GM23248 (cell line): ENCODE measurements at places on chromosomes 3 and 15. TPM values are rescaled to one million over a fixed set of nuclear protein-coding genes. Genes with fewer than 3 reads are reported as not detected.

GOLGA8T gene
- total RNA-seq, result not detected in 2 replicates

TNIK gene
- total RNA-seq, result 1.0 and 2.3 TPM in 2 replicates

SH3GL3 gene
- not detected in 2 replicates for total RNA-seq

DNA sequence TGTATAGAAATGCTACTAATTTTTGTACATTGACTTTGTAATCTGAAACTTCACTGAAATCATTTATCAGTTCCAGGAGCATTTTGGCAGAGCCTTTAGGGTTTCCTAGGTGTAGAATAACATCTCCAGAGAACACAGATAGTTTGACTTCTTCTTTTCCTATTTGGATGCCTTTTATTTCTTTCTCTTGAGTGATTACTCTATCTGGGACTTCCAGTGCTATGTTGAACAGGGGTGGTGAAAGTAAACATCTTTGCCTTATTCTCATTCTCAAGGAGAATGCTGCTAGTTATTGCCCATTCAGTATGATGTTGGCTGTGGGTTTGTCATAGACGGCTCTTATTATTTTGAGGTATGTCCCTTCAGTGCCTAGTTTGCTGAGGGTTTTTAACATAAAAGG lies 697.9 kb upstream of the ROBO1 start:
- H3K4me1 ChIP-seq, result no peaks in the 10 kb centered on the region
- H3K36me3 ChIP-seq, result no peaks in the 10 kb centered on the region
- DNase-seq, result no peak
- H3K4me3 ChIP-seq, result no peak overlapping the region
- H3K27me3 ChIP-seq, result no peaks in the 10 kb centered on the region

DNA sequence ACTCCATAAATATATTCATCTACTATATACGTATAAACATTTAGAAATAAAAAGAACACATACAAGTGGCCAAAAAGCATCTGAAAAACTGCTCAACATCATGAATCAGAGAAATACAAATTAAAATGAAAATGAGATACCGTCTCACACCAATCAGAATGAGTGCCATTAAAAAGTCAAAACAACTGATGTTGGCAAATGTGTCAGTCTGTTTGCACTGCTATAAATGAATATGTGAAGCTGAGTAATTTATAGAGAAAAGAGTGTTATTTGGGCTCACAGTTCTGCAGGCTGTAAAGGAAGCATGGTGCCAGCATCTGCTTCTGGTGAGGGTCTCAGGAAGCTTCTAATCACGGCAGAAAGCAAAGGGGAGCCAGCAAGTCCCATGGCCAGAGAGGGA lies 620.3 kb upstream of the CCDC54 start:
- H3K36me3 ChIP-seq, result 0 out of 2 replicates have a peak, but pooled peaks cover 6% of the 10 kb centered on the region
- no peak overlapping the region for H3K27ac ChIP-seq
- no peak overlapping the region for H3K4me3 ChIP-seq
- H3K4me1 ChIP-seq, result peaks cover 14% of the 10 kb centered on the region

- no peak overlapping the region for H3K27ac ChIP-seq
- no peak for DNase-seq
- H3K27me3 ChIP-seq, result no peaks in the 10 kb centered on the region
- H3K4me3 ChIP-seq, result no peak overlapping the region
- no peaks in the 10 kb centered on the region for H3K36me3 ChIP-seq
- peaks cover 14% of the 10 kb centered on the region for H3K4me1 ChIP-seq
These were observed 43.0 kb upstream of the SEC13 start for GRCh38 chr3:10363935-10364334.

- no peaks in the 10 kb centered on the region for H3K27me3 ChIP-seq
- DNase-seq, result no peak
- 0 out of 2 replicates have a peak, but pooled peaks cover 6% of the 10 kb centered on the region for H3K4me1 ChIP-seq
- H3K36me3 ChIP-seq, result no peaks in the 10 kb centered on the region
These were observed 163.8 kb upstream of the MBNL1 start for GRCh38 chr3:152104847-152105415.

- H3K4me1 ChIP-seq, result peaks cover 14% of the 10 kb centered on the region
- H3K27ac ChIP-seq, result no peak overlapping the region
- no peaks in the 10 kb centered on the region for H3K27me3 ChIP-seq
These were observed 4.3 kb upstream of the STRA6 start for GRCh38 chr15:74206801-74207281.

- H3K4me1 ChIP-seq, result peaks cover 8% of the 10 kb centered on the region; the same call in 1 of the 2 replicates
- H3K36me3 ChIP-seq, result no peaks in the 10 kb centered on the region
- DNase-seq, result peak; percentile 75
- no peak overlapping the region for H3K4me3 ChIP-seq
- no peaks in the 10 kb centered on the region for H3K27me3 ChIP-seq
These were observed 51.0 kb upstream of the EIF1B start for GRCh38 chr3:40258555-40258954.

- 0 out of 2 replicates have a peak, but pooled peaks cover 4% of the 10 kb centered on the region for H3K4me1 ChIP-seq
- no peak overlapping the region for H3K27ac ChIP-seq
- H3K4me3 ChIP-seq, result no peak overlapping the region
- H3K27me3 ChIP-seq, result no peaks in the 10 kb centered on the region
These were observed 86.1 kb downstream of the GALK2 start for GRCh38 chr15:49255966-49256759.

- DNase-seq, result no peak
- no peak overlapping the region for H3K27ac ChIP-seq
- no peak overlapping the region for H3K4me3 ChIP-seq
- no peaks in the 10 kb centered on the region for H3K4me1 ChIP-seq
- H3K27me3 ChIP-seq, result peaks cover 4% of the 10 kb centered on the region; the same call in 1 of the 2 replicates
These were observed 30.7 kb downstream of the IDH3A start for GRCh38 chr15:78179906-78180305.

DNA sequence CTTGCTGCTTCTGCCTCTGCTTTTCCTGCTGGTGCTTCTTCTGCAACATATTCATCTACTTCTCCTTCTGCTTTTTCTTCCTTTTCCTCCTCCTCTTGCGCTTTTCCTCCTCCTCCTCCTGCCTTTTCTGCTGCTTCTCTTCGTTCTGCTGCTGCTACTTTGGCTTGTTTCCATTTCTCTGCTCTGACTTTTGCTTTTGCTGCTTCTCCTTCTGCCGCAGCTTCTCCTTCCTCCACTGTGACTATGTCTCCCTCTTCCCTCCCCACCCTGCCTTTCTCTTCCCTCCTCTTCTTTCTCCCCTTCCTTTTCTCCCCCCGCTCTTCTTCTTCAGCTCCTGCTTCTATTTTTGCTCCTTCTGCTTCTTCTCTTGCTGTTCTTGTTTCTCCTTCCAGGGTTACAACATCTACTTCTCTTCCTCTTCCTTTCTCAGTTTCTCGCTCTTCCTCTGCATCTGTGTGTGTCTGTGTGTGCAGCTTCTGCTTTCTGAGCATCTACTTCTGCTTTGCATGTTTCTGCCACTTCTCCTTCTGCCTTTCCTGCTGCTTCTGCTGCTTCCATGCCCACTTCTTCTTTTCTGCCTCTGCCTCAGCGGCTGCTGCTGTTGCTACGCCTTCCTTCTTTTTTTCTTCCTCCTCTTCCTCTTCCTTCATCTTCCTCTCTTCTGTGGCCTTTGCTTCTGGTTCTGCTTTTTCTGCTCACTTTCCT lies 51.4 kb downstream of the FAM43A start:
- DNase-seq, result no peak
- no peaks in the 10 kb centered on the region for H3K36me3 ChIP-seq
- no peaks in the 10 kb centered on the region; the same call in 1 of the 2 replicates for H3K27me3 ChIP-seq
- no peak overlapping the region for H3K27ac ChIP-seq
- H3K4me1 ChIP-seq, result peaks cover 10% of the 10 kb centered on the region; the same call in 1 of the 2 replicates

DNA sequence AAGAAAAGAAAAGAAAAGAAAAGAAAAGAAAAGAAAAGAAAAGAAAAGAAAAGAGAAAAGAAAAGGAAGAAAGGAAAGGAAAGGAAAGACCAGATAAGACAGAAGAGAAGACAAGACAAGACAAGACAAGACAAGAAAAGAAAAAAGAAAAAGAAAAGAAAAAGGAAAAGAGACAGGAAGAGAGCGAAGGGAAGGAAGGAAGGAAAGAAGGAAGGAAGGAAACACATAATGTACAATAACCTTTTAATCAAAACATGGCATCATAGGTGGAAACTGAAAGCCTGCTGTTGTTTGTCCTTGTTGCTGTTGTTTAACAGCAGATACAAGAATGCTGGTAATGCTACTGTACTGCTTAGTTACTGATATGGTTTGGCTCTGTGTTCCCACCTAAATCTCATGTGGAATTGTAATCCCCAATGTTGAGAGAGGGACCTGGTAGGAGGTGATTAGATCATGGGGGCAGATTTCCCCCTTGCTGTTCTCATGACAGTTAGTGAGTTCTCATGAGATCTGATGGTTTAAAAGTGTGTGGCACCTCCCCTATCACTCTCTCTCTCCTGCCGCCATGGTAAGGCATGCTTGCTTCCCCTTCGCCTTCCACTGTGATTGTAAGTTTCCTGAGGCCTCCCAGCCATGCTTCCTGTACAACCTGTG lies 67.3 kb downstream of the MCF2L2 start:
- H3K4me1 ChIP-seq, result no peaks in the 10 kb centered on the region
- H3K36me3 ChIP-seq, result no peaks in the 10 kb centered on the region
- H3K27me3 ChIP-seq, result no peaks in the 10 kb centered on the region
- no peak overlapping the region for H3K27ac ChIP-seq

GRCh38 chr15:82829234-82829633 lies 19.8 kb downstream of the WHAMM start:
- H3K36me3 ChIP-seq, result peaks cover 69% of the 10 kb centered on the region
- no peak overlapping the region for H3K4me3 ChIP-seq
- H3K27me3 ChIP-seq, result no peaks in the 10 kb centered on the region
- no peak for DNase-seq

DNA sequence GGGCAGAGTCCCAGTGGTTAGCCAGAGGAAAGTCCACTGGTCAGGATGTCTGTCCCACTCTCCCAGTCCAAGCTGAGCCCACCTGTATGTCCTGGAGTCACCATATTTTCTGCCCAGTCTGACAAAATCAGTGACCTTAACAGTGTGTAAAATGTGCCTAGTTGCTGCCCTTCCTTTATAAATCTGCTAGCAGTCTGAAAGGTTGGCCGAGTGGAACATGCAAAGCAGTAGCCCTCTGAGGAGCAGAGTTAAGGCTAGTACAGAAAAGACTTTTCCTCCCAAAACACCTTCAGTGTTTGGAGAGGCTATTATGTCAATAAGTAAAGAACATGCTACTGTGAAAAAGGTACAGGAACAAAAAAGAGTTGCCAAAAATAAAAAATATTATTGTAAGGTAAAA lies 15.3 kb downstream of the TTC21A start:
- no peak overlapping the region for H3K4me3 ChIP-seq
- no peak for DNase-seq
- H3K27ac ChIP-seq, result no peak overlapping the region
- no peaks in the 10 kb centered on the region for H3K36me3 ChIP-seq
- peaks cover 8% of the 10 kb centered on the region for H3K4me1 ChIP-seq
- H3K27me3 ChIP-seq, result no peaks in the 10 kb centered on the region

DNA sequence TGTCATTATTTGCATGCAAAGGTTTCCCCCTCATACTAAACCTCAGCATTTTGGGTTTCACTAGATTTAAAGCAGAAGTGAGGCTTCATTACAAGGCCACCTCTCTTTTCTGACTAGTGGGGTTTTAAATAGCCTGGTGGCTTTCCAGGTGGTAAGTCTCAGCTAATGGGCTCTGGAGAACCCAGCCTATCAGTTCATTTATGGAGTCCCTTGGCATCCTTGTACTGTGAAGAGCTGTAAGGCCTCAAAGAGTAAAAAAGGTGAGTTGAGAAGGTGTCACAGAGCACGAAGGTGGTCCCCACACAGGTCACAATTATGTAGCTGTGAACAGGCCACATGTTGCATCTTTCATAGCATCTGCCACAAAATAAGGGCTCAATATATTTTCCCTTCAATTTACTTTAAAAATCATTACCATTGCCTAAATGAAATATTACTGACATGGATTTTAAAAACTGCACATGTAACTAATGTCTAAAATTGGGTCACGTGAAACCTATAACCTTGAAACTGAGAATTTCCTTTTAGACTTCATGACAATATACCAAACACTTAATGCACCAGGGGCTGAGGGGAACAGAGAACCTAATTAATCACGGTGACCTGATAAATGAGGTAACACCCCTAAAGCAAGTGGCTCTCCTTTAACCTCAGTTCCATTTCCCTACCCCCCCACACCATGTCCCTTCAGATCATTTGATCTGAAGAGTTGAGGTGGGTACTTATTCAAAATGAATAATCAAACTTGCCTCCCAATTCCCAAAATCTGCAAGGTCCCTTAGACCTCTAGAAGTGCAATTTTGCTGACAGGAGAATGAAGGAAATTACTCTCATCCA lies 1.3 kb downstream of the NGLY1 start:
- peaks cover 11% of the 10 kb centered on the region; the same call in 1 of the 2 replicates for H3K36me3 ChIP-seq
- DNase-seq, result no peak
- peak overlapping the region; percentile 89 for H3K4me3 ChIP-seq
- H3K27ac ChIP-seq, result peak overlapping the region; percentile 59
- H3K27me3 ChIP-seq, result no peaks in the 10 kb centered on the region

- H3K36me3 ChIP-seq, result no peaks in the 10 kb centered on the region
- DNase-seq, result no peak
- no peaks in the 10 kb centered on the region for H3K4me1 ChIP-seq
- no peak overlapping the region for H3K4me3 ChIP-seq
These were observed 79.9 kb upstream of the CADPS start for GRCh38 chr3:62955126-62955525.

DNA sequence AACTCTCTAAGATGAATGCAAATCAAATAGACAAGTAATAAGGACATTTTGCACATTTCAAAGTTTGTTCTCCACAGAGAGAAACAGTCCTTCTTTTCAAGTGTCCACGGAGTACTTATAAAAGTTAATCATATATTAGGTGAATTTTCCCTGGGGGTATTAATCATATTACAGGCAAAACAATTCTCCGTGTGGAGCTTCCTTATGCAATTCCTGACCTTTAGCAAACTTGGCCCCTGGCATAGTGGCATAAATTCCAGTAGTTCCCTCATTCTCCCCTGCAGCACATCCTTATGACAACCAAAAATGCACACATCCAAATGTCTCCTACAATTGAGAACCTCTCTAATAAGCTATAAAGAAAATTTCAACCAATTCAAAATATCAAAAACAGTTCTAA lies 34.4 kb downstream of the FSIP1 start:
- no peaks in the 10 kb centered on the region for H3K36me3 ChIP-seq
- H3K27me3 ChIP-seq, result no peaks in the 10 kb centered on the region
- H3K27ac ChIP-seq, result peak overlapping the region; percentile 62
- H3K4me1 ChIP-seq, result peaks cover 38% of the 10 kb centered on the region
